ENCODE measurements at places on chromosomes 12 and 14. TPM values are rescaled to one million over a fixed set of nuclear protein-coding genes. Genes with fewer than 3 reads are reported as not detected.

DNA sequence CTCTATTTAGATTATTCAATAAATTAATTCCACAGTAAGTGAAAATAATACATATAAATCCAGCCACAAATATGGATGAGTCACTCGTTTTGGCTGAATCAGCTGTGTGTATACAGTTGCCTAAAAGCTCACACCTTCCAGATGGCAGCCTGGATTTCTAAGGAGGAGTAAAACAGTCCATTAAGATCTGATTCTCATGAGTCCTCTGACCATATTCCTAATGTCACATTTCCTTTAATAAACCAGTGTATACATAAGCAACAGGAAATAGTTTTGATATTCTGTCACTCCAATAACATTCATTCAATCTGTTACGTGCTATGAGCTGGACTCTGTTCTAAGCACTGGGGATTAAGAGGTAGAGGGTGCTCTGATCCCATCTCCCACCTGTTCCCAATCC is 21.8 kb downstream of the MDM1 start:
- no peak for DNase-seq

- no peak for DNase-seq
These were observed 245.8 kb downstream of the FBXL14 start for GRCh38 chr12:1348606-1349005.

- DNase-seq: no peak
These were observed 38.4 kb upstream of the BCL2L14 start for GRCh38 chr12:12032260-12032791.

Gene KRT71
- not detected for polyA plus RNA-seq

- DNase-seq: no peak
These were observed 116.1 kb downstream of the DUSP6 start for GRCh38 chr12:89236237-89236636.

- DNase-seq: no peak
These were observed 86.6 kb downstream of the FOXN3 start for GRCh38 chr14:89330236-89331002.

DNA sequence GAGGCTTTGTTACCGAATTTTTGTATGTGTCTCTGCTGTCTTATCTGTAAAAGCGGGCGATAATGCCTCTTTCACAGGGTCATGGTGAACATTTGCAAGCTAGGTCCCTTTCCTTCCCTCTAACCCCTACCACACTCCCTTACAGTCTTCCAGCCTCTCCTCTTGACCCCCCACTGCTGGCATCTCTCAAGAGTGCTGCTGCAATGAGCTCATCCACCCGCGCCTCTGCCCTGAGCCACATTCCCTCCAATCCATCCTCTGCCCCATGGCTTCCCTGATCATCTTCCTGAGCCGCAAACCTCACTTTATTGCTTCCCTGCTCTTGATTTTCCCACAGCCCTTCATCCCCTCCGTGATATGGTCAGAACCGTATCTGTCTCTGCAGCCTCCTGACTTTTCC is 343.6 kb downstream of the BCL11B start:
- no peak for DNase-seq

Gene ALG10
- polyA plus RNA-seq: 4.5 TPM

Gene FGF23
- polyA plus RNA-seq: not detected

DNA sequence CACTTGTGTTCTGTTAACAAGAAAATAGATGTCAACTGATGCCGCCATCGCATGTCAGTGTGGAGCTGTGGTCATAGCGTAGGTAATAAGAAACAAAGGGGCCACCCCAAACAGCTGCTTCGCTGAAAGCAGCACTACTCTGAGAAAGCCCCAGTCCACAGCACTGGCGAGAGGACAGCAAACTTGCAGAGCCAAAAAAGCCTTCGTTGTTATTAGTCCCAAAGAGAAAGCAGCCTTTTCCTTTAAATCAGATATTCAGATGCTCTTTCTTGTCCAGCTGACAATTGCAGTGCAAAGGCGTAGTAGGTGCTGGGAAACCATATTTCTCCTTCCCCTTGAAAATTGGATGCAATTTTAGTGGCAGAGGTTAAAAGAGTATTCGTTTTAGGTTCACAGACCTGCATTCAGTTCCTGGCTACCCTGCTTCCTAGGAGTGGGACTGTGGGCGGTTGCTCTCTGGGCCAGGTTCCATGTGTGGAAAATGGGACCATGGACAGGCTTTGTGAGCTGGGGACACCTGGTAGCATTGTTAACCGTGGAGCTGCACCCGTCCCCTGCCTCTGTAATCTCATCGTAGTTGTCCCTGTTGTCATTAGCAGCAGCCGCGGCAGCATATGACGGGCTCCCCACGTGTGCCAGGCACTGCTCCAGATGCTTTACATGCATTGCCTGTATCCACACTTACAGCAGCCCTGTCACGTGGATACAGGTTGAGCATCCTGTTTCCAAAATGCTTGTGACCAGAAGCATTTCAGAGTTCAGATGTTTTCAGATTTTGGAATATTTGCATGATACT is 54.2 kb downstream of the ELK3 start:
- DNase-seq: no peak

- no peak for DNase-seq
These were observed 410.3 kb downstream of the SLC6A15 start for GRCh38 chr12:84502180-84502860.
